AG10803 (cell line): ENCODE measurements at places on chromosomes 7 and 10.

- DNase-seq = no peak
Measured at GRCh38 chr10:9010093-9010492, 955.6 kb downstream of the GATA3 start.

DNA sequence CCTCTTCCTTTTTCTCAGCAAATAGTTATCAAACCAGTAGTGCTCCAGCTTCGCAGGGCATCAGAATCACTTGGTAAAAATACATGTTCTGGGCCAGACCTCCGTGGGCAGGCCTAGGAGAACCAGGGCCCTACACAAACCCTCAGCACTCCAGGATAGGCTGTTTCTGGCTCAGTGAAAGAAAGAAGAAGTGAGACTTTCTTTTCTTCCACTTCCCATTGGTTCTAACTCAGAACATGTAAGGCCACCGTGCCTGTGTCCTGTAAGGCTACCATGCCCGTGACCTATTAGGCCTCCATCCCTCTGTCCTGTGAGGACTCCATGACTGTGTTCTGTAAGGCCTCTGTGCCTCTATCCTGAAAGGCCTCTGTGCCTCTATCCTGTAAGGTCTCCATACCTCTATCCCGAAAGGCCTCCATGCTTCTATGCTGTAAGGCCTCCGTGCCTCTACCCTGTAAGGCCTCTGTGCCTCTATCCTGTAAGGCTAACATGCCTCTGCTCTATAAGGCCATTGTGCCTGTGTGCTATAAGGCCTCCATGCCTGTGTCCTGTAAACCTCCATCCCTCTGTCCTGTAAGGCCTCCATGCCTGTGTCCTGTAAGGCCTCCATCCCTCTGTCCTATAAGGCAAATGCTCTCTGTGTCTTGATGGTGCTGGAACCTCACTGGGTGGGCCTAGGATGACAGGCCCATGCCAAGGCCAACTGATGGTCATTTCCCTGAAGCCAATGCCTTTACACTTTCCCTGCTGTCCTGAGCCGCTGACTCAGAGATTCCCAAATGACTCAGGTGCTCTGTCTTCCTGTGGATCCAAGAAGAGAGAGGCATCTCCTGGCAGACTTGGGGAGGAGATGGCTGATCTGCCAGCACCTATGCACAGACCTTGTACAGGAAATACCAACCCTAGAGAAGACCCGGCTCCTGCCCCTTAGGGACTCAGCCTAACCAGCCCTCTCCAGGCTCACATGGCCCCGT is 96.6 kb upstream of the CACUL1 start:
- DNase-seq = no peak

- DNase-seq = no peak
Measured at GRCh38 chr7:70571961-70572360, 560.0 kb upstream of the GALNT17 start.

DNA sequence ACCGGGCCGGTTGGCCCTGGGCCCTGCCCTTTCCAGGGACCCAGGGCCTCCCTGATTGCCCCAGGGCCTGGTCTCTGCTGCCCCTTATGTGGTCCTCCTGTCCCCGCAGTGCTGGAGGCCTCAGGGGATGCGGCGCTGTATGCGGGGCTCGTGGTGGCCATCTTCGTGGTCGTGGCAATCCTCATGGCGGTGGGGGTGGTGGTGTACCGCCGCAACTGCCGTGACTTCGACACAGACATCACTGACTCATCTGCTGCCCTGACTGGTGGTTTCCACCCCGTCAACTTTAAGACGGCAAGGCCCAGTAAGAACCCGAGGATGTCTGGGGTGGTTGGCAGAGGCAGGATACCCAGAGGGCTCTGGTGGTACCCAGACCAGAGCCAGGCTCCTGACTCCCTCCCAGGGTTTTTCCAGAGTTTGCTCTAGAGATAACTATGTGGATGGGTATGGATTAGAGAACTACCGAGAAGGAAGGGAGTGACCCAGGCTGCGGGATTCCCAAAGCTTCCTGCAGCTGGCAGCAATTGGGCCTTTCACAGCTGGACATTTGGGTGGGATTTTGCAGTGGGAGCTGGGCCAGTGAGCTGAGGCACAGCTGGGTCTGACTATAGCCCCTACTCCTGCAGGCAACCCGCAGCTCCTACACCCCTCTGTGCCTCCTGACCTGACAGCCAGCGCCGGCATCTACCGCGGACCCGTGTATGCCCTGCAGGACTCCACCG is 28.1 kb upstream of the SLC29A3 start:
- peak; percentile 15 for DNase-seq

DNA sequence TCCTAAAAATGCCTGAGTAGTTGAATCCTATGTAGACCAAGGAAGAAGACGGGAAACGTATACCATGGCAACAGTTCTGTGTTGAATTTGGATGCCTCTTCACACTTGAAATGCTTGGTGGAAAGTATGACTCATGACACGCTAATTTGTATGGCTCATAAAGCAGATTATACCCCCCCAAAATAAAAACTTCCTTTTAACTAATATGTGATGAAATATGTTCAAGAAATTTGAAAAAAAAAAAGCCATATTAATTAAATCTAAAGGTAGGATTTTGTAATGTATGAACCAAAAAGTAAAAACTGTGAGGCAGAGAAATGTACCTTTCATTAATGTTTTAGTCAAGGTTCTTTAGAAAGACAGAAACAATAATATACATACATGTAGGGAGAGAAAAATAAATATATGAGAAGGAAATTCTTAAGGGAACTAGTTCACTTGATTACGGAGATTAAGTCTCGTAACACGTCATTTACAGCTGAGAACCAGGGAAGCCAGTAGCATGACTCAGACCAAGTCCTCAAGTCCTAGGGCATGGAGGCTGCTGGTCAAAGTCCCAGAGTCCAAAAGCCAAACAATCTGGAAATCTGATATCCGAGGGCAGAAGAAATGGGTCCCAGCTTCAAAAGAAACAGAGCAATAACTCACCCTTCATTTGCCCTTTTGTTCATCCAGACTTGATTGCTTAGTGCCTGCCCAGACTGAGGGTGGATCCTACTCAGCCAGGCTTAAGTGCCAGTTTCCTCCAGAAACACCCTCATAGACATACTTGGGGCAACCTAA is 485.1 kb downstream of the SEMA3D start:
- peak; percentile 68 for DNase-seq

DNA sequence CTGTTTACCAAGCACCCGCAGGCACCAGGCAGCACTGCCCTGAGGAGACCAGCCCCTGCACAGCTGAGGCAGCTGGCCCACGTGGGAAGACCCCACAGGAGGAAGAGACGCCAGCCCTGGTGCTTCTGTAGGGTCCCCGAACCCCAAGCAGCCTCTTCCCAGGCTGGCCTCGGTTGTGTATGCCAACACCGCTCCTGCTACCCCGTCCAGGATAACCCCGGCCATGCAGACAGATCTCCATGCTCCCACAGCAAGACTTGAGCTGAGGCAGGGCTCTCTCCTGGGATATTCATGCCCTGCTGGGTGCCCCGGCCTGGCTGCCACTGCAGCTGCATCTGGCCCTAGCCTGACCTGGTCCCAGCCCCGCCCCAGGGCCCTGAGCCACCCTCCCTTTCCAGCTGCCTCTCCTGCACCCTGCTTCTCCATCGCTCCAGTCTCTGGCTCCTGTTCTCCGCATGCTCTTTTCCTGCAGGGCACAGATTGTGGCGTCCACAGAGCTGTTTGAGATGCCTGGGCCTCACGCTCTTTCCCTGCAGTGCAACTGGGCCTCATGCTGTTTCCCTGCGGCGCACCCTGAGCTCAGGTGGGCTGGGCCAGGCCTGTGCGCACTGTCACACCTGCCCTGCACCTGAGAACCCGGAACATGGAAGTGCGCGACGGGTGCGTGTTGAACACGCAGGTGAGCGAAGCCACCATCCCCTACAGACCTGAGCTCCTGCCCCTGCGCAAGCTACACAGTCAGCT is 236.2 kb downstream of the ELFN1 start:
- no peak for DNase-seq

DNA sequence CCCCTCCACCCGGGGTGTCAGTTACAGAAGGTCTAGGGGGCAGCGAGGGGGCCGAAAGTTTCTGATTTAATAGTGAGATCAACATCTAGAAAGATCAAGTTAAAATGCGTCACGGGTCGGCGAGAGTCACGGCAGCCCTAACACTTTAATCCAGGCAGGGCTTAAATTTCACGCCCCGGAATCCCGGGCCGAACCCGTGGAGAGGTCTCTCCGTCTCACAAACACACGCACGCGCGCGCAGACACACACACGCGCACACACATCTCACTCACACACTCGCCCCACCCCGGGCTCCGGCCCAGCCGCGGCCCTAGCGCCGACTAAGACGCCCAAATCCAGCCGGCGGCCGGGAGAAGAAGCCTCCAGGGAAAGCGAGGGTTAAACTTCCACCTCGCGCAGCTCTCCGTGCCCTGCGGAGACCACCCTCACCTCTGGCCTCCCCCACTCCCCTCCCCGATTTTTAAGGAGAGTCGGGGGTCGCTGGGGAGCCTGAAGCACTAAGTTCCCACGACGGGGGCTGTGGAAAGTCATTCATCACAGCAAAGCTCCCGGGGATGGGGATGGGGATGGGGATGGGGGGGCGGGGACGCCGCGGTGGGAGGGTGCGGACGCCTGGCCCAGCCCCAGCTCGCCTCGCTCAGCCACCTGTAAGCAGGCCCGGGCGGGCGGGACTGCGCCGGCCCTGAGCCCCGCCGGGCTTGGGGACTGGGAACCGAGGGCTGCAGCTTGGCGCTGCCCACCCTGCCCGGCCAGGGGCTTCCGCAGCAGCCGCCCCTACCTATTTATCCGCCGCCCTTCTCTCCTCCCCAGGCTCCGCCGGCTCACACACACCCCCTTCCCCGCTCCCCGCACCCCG is 1.6 kb downstream of the PDGFA start:
- peak; percentile 79 for DNase-seq

DNA sequence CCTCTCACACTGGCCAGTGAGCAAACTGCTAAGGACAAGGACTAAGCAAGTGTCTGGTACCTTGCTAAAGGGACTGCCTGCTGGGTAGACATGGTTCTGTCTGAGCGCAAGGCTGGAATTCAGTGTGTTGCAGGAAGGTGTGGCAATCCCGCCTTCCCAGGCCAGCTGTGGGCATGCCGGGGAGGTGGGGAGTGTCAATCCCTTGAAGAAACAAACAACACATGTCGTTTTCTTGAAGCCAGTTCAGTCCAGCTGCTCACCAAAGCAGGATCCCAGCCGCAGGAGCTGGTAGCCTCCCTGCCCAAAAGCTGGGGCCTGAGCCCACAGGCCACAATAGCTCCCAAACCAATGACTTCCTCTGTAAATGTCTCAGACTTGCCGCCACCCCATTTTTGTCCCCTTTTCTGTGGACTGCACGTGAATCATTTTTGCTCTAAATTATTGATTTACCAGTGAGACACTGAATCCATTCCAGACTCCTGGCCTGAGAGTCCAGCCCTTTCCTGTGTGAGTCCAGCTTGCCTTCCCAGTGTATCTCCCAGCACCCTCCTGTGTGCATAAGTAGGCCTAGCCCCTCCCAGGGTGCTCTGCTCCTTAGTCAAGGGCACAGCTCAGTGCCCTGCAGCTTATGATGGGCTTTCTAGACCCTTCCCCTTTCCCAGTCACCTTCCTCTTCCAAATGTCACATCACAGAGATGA is 166.8 kb downstream of the RGS10 start:
- DNase-seq = peak; percentile 86

DNA sequence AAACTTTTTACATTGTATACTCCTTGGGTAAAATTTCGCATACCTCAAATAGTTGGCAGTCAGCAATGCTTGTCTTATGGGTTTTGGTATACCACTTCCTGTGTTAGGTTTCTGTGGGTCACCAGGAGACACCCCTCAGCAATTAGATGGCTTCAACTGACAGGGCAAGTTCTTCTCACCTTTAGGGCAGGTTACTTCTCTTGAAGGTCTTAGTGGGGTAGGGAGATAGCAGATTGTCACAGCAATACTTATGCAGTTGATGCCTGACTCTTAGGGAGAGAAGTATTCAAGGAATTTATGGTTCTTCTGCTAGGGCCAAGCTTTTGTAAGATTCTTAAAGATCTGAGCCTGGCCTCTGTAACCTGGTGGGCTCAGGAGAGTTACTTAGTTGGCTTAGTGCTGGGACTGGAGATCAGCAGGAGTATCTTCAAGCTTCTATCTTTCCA is 42.9 kb downstream of the MKLN1 start:
- peak; percentile 74 for DNase-seq

DNA sequence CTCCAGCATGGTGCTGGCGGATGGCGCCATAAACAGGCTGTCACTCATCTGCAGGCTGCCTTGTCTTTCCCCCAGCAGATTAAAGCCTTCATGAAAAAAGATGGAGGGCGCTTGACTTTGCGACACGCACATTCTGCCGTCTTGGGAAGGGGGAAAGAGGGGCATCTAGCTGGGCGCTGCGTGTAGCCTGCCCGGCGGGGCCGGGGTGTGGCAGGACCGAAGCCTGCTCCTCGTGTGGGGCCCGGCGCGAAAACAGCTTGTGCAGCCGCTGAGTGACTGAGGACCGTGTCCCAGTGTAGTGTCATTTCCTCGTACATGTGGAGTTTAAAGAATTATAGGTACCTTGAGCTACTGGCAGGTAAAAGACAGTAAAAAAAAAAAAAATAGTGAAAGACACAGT is 97.9 kb downstream of the MGMT start:
- no peak for DNase-seq

DNA sequence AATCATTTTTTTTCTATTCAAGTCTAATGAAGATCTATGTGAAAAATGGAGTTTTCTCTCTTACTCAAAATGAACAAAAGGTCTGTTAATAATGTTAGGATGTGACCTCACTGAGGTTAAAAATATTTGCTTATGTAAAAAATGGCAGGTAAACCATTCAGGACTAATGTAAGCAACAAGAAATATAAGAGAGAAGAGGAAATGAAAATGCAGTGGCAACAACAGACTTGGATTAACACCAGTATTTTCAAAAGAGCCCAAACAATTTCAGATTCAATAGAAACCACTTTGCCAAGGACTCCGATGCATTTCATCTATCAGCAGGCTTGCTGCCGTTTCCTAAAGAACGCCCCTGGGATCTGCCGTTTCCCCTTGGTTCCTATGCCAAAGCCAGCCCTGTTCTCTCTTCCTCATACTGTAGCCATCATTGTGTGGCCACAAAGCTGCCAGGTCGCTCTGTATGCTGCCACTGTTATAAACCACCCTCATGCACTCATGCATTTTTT is 66.4 kb downstream of the MTURN start:
- no peak for DNase-seq

GRCh38 chr7:43906331-43907010 is at the start of gene URGCP:
TSS of gene URGCP (minus strand) at chr7:43906596. CDS start at chr7:43906575, 21 bp downstream.
- DNase-seq = peak; percentile 36

GRCh38 chr7:129468087-129468486 is 33.9 kb downstream of the STRIP2 start:
- DNase-seq = peak; percentile 73

GRCh38 chr7:80443325-80443724 is 68.5 kb downstream of the GNAT3 start:
- peak; percentile 5 for DNase-seq

- peak; percentile 78 for DNase-seq
Measured at GRCh38 chr7:94434042-94434441, 39.3 kb downstream of the COL1A2 start.

- DNase-seq = no peak
Measured at GRCh38 chr10:97483506-97483905, 14.7 kb downstream of the MMS19 start.

DNA sequence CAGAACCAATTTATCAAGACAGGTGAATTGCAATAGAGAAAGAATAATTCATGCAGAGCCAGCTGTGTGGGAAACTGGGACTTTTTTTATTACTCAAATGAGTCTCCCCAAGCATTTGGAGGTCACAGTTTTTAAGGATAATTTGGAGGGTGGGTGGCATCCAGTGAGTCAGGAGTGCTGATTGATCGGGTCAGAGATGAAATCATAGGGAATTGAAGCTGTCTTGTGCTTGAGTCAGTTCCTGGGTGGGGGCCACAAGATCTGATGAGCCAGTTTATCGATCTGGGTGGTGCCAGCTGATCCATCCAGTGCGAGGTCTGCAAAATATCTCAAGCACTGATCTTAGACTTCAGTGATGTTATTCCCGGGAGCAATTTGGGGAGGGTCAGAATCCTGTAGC is 9.9 kb upstream of the MYO1G start:
- DNase-seq = no peak

GRCh38 chr7:104153287-104153686 is 54.5 kb downstream of the ORC5 start:
- DNase-seq = no peak
